ENCODE measurements at places on chromosomes 16 and 17.

DNA sequence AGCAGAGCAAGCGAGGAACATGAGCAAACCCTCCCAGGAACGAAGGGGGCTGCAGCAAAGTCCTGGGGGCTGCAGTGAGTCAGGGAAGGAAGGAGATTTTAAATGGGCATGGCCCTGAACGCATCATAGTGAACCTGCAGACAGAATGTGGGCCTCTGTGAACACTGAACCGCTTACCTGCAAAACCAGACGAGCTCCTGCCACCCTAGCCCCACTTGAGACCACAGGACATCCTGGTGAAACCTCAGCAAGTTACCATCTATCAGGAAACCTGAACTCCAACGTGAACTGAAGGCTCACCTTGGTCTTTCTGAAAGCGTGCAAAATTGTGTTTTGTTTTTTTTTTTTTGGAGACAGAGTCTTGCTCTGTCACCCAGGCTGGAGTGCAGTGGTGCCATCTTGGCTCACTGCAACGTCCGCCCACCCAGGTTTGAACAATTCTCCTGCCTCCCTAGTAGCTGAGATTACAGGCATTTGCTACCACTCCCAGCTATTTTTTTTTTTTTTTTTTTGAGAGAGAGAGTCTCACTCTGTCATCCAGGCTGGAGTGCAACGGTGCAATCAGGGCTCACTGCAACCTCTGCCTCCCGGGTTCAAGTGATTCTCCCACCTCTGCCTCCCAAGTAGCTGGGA is 30.8 kb downstream of the FANCA start:
- no peak for DNase-seq

DNA sequence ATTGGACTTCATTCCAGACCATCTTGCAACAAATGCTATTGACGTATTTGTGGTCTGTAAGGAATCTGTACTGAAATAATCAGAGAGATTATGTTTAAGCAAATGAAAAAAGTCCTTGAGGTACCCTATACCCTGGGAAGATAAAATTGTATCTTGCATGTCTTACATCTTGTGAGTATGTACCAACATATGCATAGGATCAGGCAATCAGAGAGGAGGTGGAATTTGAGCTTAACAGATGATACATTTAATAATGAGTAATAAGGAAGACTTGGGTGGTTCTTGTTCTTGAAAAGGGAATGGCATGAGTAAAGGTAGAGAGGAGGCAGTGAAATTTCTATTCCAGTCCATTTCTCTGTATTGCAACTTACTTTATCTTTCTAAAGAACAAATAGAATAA is 10.6 kb downstream of the MOSMO start:
- no peak for DNase-seq

- no peak for DNase-seq
These were observed 11.4 kb upstream of the FADS6 start for GRCh38 chr17:74904687-74905409.

DNA sequence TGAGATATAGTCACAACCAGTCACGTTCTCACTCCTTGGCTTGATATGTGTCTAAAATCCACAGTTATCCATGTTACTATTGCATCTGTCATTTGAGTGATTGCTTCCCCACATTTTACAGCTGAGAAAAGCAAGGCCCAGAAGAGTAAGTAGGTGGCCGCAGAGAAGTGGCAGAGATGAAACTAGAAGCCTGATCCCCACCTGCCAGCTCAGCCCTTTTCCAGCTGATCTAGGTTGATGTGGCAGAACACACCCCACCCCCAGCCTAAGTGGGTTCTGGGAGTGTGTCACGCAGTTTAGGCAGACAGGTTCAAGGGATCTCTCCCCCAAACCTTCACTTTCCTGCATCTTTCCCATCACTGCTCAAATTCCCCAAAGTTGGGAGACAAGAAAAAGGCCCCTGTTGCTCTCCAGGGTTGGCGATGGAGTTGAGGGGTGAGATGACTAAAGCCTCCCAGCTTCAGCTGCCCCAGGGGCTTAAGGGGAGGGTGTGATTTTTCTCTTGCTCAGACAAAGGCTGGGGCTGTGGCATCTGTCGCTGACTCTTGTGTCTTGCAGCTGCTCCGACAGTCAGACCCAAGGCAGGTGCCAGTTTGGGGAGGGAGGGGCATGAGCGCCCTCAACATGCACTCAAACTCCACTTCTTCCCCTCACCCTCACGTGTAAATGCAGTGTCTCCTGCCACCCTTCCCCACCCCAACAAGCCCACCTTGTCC is 48.9 kb upstream of the LHX1 start:
- no peak for DNase-seq

DNA sequence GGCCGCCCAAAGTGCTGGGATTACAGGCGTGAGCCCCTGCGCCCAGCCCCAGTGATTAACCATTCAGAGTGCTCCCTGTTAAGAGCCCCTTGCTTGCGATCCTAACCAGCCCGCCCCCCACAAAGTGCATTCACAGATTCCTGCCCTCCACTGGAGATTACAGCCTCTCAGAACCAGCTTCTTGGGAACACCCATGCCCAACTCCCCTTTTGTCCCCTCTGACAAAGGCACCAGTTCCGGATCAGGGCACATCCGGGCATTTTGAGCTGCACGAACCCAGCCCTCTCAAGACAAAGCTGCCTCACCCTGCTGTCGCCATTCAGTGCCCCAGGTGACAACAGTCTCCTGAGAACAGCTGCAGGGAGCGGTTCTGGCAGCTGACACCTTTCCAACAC is 848 bp upstream of the KRT19 start:
- DNase-seq = no peak

GRCh38 chr17:838486-838885 is 56.3 kb downstream of the MRM3 start:
- DNase-seq = peak; percentile 42

- no peak for DNase-seq
These were observed 9.0 kb upstream of the ZFHX3 start for GRCh38 chr16:73056921-73057290.

DNA sequence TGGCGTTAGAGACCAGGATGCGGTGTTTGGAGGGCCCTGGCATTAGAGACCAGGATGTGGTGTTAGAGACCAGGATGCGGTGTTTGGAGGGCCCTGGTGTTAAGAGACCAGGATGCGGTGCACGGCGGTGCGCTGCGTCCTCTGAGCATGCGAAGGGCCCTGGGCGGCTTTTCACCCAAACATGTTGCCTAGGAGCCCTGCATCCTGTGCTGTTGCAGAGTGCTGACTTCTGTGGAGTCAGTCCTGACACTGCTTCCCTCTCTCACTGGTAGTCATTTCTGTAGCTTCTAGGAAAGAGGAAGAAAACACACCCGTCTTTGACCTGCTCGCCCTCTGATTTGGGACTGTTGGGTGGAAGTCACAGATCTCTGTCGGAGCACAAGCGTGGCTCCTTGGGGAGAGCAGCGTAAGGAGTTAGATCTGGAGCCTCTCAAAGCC is 141.2 kb downstream of the LAT start:
- no peak for DNase-seq

DNA sequence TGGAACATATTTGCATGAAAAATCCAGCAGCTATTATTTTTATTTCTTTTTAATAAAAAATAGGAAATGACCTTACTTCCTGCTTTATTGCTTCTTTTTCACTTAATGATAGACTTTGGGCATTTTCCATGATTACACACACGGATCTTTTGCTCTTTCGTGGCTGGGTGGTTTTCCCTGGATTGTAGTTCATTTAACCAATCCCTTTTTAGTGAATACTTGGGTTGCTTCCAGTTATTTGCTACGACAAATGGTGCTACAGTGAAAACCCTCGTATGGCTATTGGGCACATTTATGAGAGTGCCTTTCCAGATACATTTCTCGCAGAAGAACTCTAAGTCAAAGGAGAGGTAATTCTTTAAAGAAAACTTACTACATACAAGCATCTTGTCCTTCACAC is 38.6 kb downstream of the FOXL1 start:
- DNase-seq = no peak

GRCh38 chr17:70675070-70675590 is 505.8 kb downstream of the KCNJ2 start:
- no peak for DNase-seq

GRCh38 chr17:60318326-60318725 is 73.6 kb downstream of the USP32 start:
- no peak for DNase-seq

- no peak for DNase-seq
These were observed 15.0 kb upstream of the KCNJ18 start for GRCh38 chr17:21677126-21677910.

GRCh38 chr16:50584033-50584722 is 36.0 kb downstream of the NKD1 start:
- DNase-seq = no peak

- no peak for DNase-seq
These were observed 1.0 kb upstream of the ZNF500 start for GRCh38 chr16:4767872-4768548.

- DNase-seq = peak; percentile 94
These were observed 35.0 kb downstream of the ZCCHC14 start for GRCh38 chr16:87457709-87458423.

DNA sequence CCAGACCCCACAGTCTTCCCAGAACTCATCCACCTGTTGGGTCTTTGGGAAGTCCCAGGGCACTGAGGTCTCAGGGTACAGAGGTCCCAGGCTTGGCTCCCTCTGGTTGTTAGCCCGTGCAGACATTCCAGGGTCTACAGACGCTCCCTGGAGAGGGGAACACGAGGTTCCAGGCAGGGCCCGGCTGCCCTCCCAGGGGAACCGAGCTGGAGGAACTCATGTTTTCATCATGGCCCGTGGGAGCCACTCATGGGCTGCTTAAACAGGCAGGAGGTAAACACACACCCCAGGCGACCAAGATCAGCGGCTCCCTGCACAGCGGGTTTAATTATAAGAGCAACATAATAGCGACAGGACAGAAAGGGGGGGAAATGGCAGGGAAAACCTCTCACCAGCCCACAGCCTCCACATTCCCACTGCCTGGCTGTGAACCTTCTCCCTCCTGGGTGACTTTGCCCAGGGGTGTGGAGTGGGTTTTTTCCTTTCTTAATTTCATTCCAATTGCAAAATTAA is 36.5 kb downstream of the TRARG1 start:
- DNase-seq = no peak

- no peak for DNase-seq
These were observed 701 bp downstream of the JMJD6 start for GRCh38 chr17:76725580-76726230.

All from fibroblast of skin of left quadriceps (primary cell).